AG04449 (cell line): ENCODE measurements at places on chromosomes 7 and 10.

GRCh38 chr10:82331716-82332115 lies 456.7 kb downstream of the NRG3 start:
- no peak for DNase-seq

GRCh38 chr7:149150981-149151380 lies 3.7 kb downstream of the ZNF398 start:
- DNase-seq = no peak

DNA sequence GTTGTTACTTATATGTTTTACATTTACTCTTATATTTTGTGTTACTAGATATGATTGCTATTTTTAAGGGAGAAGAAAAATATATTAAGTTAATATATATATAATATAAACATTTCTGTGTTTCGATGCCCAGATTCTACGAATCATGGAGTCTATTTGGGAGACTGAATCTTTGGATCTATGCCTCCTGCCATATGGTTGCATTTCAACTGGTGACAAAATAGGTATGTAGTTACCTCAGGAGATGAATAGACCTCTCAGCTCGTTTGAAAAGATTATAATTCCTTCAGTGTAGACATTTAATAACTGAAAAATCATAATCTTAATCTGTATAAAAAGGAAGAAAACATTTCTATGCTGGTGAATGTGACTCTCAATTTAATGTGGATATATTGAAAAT lies 16.9 kb downstream of the PIK3CG start:
- no peak for DNase-seq

GRCh38 chr10:5434017-5434753 lies 21.8 kb downstream of the NET1 start:
- peak; percentile 53 for DNase-seq

DNA sequence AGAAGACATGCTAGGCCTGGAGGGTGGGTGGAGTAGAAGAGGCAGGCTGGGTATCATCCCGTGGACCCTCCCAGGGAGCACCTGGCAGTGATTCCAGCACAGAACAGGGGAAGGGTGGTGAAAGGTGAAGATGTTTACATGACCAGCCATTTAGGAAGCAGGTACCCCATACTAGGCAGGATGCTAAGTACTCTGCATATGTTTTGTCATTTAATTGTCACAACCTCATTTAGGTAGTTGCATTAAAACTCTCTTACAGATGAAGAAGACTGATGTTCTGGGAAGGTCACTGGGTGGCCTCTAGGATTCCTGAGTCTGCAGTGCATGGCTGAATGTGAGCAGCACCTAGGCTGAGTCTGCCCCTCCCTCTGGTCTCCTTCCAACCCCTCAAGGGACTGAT lies 15.2 kb downstream of the ITPRIP start:
- DNase-seq = no peak

DNA sequence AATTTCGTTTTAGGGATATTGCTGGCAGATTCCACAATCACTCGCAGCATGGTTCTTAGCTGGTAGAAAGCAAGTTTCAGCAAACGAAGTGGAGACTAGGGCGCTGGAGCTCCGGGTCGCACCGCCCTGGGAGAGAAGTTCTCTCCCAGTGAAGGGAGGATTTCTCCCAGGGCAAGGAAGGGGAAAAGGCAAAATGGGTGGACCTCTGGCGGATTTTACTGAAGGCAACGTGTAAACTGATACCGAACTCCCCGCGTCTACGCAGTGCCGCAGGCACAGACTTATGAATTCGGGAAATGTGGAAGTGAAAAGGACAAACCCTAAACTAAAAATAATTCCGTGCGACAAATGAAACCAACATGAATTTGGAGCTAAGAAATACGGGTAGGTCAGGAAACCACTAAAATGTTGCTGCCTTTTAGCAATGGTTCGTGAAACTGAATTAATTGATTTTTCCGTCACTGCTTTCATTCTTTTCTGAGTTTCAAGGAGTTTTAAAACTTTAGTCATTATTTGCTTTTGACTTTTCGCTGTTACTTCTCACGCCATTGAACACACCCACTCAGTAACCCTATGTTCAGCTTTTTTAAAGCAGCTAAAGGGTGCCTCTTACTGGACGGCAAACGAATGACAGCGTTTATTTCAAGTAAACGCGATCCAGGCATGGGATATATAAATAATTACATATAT lies at the start of gene MYOF:
TSS of gene MYOF (minus strand) at position 190 of the 690 bp plus-strand sequence. CDS start at position 50, 140 bp downstream.
- peak; percentile 83 for DNase-seq

DNA sequence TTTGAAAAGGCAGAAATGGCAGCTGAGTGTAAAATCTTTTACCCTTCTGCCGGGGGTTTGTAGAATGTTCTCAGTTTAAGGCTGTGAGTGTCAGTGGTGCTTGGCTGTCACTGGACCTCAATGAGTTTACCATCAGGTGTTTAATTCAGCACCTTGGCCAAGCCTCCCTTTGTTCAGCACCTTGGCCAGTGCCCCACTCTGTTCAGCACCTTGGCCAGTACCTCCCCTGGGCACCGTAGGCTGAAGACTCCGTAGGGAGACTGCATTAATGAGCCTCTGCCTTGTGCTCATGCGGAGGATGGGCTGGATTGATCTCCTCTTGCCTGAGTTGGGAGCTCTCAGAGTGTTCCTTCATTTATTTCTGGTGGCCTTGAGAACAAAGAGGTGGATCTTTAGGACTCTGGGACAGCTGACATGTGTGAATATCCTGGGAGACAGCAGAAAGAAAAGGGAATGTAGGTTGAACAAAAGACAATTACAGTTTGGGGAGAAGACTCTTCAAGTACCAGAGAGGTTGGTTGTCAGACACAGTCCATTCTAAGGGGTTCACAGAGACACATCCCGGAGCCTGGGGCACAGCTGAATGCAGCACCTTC lies 1.6 kb downstream of the FAM24A start:
- no peak for DNase-seq

GRCh38 chr10:2342206-2342605 lies 604.9 kb upstream of the ADARB2 start:
- DNase-seq = no peak
